ENCODE measurements at places on chromosomes 4 and X.

DNA sequence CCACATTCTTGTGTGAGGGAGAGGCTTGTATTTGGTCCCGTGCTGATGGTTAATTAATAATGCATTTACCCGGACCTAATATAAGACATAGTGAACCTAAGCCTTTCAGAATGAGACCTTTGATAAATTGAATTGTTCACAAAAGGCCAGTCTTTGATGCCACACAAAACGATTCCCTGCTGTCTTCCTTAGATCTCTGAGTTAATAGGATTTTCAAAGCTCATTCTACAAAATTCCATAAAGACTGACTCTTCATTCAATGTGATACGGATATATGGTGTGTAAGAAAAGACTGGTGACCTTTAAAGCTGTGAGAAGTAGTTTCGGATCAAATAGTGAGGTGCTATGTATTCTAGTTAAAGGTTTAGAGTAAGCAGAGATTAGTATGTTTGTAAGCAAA lies 254.3 kb downstream of the PDHA2 start:
- DNase-seq = no peak

DNA sequence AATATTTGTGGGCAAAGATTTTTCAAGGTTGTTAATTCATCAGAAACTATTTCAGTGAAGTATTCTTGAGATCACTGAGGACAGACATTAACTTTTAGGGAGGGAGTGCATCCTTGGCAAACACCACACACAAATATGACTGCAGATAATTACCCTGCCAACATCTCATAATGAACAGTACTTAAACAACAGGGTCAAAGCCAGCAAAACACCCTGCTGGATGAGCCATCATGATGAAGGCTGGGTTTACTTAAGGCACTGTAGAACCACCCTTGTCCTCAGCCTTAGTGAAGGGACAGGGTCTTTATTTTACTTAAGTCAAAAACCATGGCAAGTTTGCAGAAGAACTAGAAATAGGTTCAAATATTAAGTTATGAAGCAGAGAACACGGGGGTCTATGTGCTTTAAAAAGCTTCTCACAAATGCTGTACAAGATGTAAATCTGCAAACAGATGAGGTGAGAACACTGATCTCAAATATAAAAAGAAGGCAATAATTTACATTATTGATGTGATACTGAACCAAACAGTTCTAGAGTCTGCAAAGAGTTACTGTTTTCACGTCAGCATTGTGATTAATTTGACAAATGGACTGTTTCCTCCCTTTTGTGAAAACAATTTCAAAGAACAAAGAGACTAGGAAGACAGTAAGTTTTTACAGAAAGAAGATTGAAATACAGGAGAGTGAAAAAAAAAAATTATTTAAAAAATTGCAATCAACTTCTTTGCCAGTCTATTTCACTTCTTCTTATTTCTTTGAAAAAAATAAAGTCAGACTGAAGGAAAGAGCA lies 28.2 kb downstream of the TAPT1 start:
- no peak for DNase-seq

GRCh38 chr4:10565166-10565780 lies 108.0 kb upstream of the ZNF518B start:
- no peak for DNase-seq

DNA sequence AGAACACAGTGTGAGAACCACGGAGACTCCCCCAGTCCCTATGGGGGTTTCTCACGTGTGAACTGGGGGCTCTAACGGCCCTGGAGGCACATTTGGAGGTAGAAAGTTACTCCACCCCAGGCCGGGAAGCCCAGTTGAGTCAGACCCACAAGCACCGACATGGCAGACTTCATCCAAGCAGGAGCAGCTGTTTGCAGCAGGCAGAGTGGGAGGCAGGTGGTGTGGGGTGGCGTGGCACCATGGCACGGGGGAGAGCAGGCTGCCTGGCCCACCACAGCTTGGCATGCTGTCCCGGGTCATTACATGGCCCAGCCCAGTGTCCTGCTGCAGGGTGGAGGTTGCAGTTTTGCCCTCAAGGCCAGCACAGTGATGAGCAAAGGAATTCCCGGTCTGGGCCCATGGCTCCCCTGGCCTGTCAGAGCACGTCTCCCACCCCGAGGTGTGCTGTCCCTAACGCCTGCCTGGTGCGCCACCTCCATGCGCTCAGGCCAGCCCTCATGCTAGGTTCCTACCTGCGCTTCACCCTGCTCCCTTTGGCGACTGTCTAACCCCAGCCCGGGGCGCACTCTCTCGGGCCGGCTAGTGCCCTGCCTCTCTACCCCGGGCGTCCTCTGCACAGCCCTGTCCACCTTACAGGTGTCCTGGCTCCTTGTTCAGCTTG lies 90.6 kb upstream of the AFAP1 start:
- DNase-seq = no peak

DNA sequence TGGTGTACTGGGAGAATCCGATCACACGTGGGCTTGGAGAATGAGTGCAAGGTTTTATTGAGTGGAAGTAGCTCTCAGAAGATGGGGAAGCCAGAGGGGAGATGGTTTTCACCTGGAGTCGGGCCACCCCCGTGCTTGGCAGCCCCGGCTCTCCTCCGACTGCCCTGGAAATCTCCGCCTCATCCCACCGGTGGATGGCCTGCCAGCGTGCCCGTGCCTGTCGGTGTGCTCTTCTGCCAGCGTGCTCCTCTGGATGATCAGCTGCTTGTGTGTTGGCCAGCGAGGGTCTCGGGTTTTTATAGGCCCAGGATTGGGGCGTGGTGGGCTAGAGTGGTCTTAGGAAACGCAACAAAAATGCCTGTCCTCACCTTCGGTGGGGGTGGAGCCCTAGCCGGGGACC lies 368.0 kb downstream of the FAT4 start:
- no peak for DNase-seq

DNA sequence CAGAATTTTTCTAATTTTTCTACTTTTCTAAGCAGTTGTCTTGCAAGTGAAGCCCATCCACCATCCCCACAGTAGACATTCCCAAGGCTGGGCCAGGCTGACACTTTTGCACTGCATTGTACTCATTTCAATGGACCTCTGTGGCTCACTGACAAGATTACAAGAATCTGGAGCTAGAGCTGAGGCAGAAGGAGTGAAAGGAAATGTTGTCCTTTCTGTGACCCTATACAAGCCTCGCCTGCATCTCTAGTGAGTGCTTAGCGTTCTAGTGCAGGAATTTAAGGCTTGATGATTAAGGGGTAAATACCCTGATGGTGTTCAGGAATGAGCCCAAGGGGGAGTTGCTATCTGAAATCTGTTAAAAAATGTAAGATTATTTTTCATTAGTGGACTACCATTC lies 6.3 kb downstream of the MAGED1 start:
- no peak for DNase-seq

- no peak for DNase-seq
These were observed 15.6 kb downstream of the MAML3 start for GRCh38 chr4:140138428-140138827.

GRCh38 chrX:12197030-12197429 lies 58.8 kb downstream of the FRMPD4 start:
- no peak for DNase-seq

DNA sequence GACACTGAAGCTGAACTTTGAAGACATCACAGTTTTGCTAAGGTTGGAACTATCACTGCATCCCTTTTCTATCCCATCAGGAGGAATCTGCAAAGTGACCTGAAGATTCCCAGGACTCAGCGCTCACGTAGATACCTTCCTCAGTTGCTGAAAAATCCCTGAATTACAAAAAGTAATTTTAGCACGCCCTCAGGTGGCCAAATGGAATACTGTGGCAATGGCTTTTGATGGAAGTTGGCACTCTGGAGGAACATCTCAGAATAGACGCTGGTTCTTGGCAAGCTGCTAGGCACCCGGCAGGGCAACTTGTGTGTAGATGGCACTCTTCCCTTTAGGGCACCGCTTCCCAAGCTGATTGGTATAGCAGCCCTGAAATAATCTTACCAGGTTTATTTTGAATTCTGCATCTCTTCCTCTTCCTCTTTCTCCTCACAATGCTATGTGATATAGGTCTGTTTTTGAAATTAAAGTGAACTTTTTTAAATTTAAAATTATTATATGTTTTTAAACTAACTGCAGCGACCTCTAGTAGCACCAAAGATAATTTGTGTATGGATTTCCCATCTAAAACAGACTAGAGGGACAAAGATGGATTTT lies 16.3 kb upstream of the ESX1 start:
- no peak for DNase-seq

GRCh38 chr4:169337510-169337909 lies 66.8 kb upstream of the SH3RF1 start:
- DNase-seq = no peak

GRCh38 chr4:182137343-182137742 lies 105.9 kb upstream of the TENM3 start:
- DNase-seq = no peak

DNA sequence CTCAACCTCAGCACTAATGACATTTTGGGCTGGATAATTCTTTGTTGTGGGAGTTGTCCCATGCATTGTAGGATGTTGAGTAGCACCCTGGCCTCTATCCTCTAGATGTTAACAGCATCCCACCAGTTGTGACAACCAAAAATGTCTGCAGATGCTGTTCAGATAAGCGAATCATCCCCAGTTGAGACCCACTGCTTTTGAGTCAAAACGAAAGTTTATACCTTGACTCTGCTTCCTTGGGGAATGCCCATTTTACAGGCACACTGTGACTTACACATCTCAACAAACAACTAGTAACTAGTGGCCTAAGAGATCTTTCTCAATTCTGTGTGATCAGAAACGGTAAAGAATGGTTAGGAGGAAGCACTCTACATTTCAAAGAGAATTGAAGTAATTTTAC lies 37.0 kb downstream of the SEPSECS start:
- DNase-seq = no peak

GRCh38 chr4:152166567-152166966 lies 369.3 kb downstream of the FBXW7 start:
- no peak for DNase-seq

GRCh38 chr4:10526429-10527222 lies 69.4 kb upstream of the ZNF518B start:
- no peak for DNase-seq

DNA sequence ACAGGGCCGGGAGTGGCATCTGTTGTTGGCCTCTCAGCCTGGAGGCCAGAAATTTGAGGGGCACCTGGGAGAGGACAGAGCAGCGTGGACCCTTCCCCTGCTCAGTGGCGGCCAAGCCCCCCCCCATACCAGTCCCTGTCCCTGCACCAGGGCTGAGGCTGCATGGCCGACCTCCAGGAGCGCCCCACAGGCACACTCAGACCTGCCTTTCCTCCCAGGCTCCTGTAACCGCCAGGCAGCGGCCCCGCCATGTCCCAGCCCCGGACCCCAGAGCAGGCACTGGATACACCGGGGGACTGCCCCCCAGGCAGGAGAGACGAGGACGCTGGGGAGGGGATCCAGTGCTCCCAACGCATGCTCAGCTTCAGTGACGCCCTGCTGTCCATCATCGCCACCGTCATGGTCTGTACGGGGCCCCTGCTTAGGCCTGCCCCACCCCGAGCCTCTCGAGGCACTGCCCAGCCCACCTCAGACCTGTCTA lies 15.3 kb downstream of the TMEM175 start:
- no peak for DNase-seq

DNA sequence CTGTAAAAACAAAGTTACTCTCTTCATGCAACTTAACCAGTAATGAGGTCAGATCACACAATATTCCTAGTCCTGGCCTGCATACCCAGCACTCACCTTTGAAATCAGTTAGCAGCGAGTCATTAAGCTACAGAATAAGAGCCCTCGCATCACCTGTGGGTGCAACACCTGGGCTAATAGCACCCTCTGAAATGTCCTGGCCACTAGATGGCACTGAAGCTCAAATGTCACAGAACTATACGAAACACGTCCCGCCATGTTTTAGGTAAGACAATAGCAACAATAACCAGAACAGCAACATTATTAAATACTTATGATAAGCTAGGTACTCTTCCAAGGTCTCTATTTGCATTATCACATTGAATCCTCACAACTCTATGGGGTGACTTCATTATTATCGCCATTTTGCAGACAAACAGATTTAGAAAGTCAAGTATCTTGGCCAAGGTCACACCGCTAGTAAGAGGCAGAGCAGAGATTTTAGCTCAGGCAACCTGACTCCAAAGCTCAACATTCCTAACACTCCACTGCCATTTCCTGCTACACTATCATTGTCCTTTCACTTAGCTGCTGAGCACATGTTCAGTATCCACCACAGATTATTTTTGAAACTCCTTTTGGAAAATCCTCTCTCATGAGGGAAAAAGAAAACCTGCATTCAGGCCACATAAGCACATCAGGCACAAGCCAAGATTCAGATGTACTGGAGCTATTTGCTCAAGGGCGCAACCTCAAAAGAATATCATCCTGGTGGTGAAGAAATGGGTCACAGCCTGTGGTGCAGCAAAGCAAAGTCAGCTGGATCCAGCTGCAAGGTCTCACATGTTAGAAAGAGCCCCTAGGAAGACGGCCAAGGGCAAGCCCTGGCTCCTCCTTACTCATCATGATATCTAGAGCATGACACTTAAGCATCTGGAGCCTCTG lies 59.5 kb upstream of the KDR start:
- DNase-seq = no peak

GRCh38 chr4:48752726-48753125 lies 27.4 kb downstream of the FRYL start:
- no peak for DNase-seq

GRCh38 chrX:21674430-21675186 lies 16.5 kb upstream of the KLHL34 start:
- no peak for DNase-seq

- no peak for DNase-seq
These were observed 16.4 kb upstream of the ADD1 start for GRCh38 chr4:2827071-2827873.

DNA sequence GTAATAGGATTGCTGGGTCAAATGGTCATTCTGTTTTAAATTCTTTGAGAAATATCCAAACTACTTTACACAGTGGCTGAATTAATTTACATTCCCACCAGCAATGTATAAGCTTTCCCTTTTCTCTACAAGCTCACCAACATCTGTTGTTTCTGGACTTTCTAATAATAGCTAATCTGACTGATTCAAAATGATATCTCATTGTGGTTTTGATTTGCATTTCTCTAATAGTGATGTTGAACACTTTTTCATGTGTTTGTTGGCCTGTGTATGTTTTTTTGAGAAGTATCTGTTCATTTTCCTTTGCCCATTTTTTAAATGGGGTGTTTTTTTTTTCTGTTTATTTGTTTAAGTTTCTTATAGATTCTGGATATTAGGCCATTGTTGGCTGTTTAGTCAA lies 659.0 kb upstream of the GNPDA2 start:
- no peak for DNase-seq

- no peak for DNase-seq
These were observed 139.5 kb downstream of the STIM2 start for GRCh38 chr4:27000122-27000521.

DNA sequence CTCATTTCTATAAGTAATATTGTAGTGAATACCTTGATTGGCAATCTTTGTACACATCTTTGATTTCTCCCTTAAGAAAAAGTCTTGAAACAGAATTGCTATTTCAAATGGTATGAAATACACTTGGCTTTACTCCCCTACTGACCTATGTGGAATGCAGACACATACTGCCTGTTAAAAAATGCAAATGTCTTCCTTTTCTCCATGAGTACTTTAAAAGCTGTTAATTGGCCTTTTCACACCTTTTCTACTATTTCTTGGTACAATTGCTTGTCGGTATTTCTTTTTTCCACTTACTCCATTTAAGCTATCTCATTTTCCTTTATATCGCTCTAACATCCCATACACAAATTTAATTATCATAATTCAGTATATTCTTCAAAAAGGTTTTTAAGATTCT lies 87.2 kb downstream of the FRYL start:
- no peak for DNase-seq
